Stimulated activated CD4-positive, alpha-beta T cell treated with anti-CD3 and anti-CD28 coated beads, Interleukin-12 subunit alpha, Interleukin-12 subunit beta, amount 100 ng/mL, for 4 hours (primary cell): ENCODE measurements at places on chromosomes 4 and X.
A peak's percentile ranks its signal among the peaks of the same experiment; 100 is the strongest.

DNA sequence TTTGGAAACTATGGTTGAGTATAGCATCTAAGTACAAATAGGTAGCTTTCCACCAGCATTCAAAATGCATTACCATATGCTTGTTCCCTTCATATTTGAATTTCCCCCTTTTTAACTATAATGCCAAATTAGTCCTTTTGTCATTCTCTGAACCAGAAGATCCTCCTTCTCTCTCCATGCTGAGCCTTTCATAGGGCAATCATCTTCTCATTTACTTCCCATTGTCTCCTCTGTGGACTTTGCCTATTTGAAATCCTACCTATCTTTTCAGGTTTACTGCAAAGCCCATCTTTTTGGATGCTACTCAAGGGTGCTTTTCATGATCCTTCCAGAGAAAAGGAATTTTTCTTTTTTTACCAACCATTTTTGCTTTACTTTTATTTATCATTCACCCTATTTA, 54.7 kb downstream of the DKK2 start:
- DNase-seq = no peak

GRCh38 chr4:19329631-19330030, 922.1 kb upstream of the SLIT2 start:
- no peak for DNase-seq

- DNase-seq = no peak
These were observed 28.7 kb downstream of the RHOH start for GRCh38 chr4:40225497-40225896.

DNA sequence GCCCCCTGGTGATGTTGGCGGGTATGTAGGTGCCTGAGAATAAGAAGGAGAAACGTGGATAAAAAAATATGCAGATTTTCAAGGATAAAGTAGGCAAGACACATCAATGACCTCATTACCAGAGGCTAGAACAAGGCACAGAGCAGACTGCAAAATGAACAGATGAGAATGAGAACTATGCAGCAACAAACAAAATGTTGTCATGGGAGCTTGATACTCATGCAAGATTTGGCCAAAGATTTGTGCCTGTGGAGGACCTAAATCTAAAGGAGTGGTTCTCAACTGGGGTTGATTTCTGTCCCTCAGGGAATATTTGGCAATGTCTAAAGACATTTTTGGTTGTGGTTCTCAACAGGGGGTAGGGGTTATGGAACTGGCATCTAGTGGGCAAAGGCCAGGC, 177.3 kb downstream of the FRMPD4 start:
- no peak for DNase-seq

DNA sequence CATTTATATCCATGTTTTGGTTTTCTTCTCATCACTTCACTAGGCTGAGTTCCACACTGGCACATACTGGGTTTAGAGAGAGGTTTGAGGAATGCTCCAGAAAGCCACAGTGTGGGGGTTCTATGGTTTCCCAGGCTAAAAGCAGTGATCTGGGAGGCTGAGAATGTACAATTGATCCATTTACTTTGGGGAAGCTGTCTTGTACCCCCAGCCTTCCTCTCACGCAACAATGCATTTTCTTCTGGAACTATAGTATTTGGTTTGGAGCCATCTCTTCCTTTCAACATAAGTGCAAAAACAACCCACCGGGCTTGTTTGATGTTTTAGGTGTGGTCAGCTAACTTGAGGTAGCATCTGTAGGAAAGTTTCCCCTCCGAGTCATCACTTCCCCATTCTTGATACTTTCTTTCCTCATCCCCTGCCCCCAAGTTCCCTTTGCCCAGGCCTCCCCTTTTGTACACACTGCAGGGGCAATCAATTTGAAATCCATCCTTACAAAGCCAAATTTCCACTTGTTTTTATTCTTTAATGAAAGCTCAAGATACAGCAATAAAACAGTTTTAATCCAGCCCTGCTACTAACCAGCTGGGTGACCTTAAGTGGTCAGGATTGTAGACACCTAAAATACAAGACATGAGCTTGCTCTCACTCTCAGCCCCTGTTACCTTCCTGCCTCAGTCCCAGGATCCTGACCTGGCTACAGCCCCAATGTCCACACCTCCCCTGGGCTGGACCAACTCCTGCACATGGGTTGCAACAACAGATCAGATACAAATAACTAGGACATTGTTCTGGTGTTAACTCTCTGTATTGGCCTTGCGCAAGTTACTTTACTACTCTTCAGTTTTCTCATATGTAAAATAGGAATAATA, 109.2 kb downstream of the FHDC1 start:
- DNase-seq = no peak

DNA sequence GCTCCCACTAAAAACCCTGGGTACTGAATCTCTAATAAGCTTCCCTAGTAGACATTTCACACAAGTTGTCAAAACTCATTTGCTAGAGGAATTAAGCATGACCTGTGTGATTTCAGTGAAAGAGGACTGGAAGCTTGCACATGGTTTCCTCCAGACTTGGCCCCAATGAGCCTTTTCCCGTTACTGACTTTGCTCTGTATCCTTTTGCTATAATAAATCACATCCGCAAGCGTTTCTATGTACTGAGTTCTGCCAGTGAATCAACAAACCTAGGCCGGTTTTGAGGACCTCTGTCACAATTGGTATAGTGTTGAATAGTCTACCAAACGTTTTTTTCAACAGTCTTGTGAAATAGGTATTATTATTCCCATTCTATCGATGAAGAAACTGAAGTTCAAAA, 8.2 kb downstream of the ATP11C start:
- no peak for DNase-seq

GRCh38 chrX:37757082-37757481, 22.8 kb upstream of the CYBB start:
- no peak for DNase-seq

- no peak for DNase-seq
These were observed at the start of gene PPEF1 for GRCh38 chrX:18707426-18708049. PPEF1 (plus strand) TSS chrX:18707645; CDS start chrX:18707781, 136 bp downstream.

DNA sequence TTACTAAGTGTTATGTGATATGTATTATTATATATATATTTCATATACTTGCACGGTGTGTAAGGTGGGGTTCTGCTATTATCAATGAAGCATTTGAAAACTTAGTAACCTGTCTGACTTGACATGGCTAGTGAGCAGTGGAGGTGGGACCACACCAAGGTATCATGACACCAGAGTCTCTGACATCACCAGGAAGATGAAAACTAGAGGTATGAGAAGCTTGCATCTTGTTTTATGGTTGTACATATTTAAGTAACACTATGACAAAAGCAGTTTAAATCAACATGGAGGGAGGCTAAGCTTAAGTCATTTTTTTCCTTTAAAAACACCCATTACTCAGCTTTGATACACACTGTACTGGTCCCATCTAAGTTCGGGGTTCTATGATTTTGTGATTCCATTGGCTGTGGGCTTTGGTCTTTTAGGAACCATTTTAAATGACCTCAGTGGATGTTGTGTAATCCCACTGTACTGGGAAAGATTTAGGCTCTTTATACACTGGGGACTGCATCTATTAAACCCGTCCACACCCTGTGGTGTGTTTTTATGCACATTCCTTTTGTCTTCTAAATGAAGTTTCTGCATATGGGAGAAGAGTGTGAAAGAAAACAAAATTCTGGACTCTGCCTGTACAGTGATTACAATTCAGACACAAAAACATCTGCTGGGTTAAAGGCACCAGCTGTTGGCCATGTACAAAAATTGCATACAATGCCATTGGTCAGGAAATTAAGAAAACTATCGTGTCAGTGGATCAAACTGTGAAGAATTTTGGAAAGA, 570.6 kb downstream of the SPRY1 start:
- no peak for DNase-seq

- no peak for DNase-seq
These were observed 30.3 kb downstream of the TMPRSS11A start for GRCh38 chr4:67933038-67933437.

- peak; percentile 40 for DNase-seq
These were observed 41.6 kb upstream of the NKRF start for GRCh38 chrX:119647552-119648420.

DNA sequence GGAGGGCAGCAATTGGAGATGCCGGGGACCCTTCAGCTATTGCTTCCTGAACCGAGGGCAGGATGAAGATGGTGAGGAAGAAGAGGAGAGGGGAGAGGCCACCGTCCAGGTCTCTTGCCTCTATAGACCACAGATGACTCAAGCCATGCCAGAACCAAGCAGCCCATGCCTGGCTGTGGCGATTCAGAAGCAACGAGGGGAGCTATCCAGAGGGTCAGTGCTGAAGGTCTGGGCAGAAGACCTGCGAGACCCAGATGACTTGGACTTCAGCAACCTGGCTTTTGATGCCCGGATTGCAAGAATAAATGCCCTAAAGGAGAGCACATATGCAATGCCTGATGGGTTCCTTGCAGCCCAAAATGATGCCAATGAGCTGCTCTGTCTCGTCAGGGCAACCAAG, 70.2 kb upstream of the PRPS2 start:
- DNase-seq = no peak
